ENCODE measurements at places on chromosomes 2 and 18.
A peak's percentile ranks its signal among the peaks of the same experiment; 100 is the strongest.

- no peak for DNase-seq
Observed at GRCh38 chr18:52747869-52748268, 407.9 kb downstream of the DCC start.

- DNase-seq: no peak
Observed at GRCh38 chr2:127721978-127722355, 20.7 kb downstream of the SFT2D3 start.

GRCh38 chr2:163716101-163716500, 19.7 kb downstream of the FIGN start:
- DNase-seq: no peak

DNA sequence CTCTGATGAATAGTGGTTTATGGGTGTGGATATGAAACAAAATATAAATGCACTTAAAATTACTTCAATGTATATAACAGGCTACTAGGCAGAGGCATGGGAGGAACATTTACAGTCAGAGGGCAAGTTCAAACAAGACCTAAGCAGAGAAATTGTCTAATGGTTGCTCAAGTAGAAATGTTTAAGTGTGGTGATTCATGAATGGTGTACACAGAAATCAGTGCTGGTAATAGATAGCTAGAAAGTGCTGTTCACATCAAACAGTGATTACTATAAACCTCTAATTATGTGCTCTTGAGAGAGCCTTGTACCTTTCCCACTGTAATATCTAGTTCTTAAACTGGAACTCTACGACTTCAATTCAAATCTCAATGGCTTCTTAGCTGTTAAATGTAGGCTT, 485.1 kb downstream of the NRXN1 start:
- DNase-seq: no peak

- no peak for DNase-seq
Observed at GRCh38 chr2:102522890-102523289, 49.9 kb downstream of the SLC9A4 start.

GRCh38 chr18:51153659-51154371, 43.7 kb downstream of the MEX3C start:
- DNase-seq: peak; percentile 57

DNA sequence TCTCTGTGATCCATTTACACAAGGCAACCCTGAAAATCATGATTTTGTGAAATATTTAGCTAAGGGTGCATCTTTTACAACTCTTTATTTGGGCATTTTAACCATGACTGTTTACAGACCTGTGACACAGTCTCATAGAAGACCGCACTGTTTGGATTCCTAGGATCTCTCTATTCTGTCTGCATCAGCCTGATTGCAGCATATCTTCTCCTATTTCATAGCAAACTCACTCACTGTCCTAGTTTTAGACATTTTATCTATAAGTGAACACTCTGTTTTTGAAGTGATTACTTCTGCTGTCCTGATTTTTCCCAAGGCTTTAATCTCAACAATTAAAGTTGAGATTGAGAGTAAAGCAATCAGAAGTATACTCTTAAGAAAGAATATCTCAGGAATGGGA, 56.2 kb downstream of the CAVIN2 start:
- DNase-seq: no peak

DNA sequence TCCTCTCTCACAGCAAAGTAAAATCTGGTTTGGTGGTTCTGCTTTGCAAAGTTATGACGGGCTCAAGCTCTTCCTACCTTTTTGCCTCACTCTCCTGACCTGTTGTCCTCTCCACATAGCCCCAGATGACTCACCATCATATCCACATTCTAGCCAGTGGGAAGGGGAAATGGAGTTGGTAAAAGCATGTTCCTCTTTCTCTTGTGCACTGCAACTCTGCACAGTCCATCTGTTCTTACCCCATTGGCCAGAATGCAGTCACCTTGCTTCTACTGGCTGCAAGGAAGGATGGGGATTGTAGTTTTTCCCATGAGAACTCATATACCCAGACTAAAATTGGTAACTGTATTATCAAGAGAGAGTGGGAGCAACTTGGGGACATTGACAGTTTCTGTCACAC, 50.4 kb upstream of the SMIM21 start:
- DNase-seq: no peak

DNA sequence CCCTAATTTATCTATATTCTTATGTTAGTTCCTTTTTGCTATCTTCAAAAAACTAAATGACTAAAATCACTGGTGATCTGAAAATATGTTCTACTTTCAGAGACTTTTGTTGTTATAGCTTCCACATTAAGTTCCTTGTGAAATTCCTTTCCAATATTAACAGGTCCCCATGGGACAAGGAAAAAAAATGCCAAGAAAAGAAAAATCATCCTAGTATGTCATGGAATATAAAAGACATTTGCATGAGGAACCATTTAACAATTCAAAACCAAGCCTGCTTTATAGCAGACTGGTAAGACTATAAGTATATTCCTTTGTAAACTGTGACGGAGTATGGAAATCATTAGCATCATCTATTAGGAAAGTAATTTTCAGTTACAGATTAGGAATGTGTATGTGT, 48.1 kb downstream of the COBLL1 start:
- no peak for DNase-seq

DNA sequence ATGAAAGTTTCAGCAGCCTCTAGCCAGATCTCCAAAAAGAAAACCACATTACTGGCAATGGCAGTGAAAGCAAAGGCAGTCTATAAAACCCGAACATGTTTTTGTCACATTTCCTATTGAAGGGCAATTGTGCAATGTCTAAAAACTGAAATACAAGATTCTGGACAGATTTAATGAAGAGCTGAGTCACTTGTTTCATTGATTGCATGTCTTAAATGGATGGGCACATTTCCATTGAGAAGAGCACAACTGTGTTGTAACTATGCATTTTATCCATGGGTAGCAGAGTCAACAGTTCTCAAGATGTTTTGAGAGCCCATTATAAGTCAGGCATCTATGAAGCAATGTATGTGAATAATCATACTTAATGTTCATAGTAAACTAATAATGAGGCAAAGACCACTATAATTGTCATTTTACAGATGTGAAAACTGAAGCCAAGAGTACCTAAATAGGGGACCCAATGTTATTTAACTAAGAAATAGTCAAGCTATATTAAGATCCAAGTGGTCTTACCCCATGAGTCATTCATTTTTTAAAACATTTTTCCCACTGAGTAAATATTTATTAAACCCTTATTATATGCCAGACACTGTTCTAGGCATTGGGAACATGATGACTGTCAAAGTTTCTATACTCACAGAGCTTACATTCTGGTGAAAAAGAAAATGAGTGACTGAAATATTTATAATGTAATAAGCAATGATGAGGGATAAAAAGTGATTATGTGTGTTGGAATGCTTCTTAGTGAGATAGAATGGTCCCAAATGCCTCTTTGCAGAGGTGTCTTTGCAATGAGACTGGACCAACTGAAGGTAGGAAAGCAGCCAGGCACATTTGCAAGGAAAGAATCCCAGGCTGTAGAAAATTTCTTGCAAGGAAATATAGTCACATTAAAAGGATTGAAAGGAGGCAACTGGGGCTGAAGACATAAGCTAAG, 818.9 kb upstream of the ACVR2A start:
- DNase-seq: no peak

DNA sequence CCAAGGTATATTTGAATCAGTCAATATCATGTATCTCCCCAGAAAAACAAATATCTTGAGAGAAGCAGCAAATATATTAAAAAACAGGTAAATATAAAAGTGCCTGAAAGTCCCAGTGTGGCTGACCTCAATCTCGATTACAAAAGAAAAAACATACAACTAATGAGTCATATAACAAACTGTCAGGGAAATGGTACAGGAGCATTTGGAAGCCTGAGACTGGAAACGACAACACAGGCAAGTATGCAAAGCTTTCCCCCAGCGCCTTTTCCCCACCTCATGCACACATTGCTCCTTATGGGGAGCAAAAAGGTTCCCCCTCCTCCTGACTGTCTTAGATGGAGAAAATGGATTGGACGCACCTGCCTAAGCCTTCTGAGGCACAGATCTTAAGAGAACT, 230.7 kb downstream of the TMX3 start:
- DNase-seq: no peak

- DNase-seq: no peak
Observed at GRCh38 chr2:166158546-166158945, 30.7 kb upstream of the SCN1A start.

- no peak for DNase-seq
Observed at GRCh38 chr2:228819701-228820100, 451.4 kb downstream of the PID1 start.

DNA sequence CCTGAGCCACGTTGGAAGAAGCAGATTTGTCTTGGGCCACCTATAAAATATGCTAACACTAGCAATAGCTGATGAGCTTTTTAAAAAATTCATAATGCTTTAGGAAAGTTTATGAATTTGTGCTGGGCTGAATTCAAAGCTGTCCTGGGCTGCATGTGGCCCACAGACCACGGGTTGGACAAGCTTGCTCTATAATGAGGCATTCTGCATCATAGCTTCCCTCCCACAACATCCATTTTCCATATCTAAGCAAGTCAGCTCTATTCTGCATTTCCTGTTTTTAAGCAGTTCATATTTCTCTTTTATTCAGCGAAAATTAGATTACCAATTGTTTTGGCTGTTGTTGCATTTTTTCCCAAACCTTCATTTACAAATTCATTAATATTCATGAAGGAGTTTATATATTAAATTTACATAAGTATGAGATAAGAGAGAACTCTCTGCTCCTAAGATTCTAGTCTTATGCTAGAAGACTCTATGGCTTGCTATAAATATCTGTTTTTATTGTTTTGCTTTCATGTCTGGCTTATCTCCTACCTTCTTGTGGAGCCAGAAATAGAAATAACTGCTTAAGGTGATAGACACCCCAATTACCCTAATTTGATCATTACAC, 114.5 kb upstream of the HNRNPA3 start:
- no peak for DNase-seq

DNA sequence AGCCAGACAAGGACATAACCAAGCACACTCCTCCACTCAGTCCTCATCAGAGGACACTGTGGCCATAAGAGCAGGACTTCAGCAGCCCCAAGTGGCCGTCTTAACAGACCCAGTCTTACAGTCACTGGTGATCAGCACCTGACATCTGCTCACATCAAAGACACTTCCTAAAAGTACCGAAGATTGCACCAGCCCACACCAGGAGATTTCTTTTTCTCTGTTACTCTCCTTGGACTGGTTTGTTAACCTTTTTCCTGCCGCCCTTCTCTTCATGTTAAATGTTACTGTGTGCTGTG, 44.1 kb downstream of the MRPS5 start:
- peak; percentile 16 for DNase-seq

DNA sequence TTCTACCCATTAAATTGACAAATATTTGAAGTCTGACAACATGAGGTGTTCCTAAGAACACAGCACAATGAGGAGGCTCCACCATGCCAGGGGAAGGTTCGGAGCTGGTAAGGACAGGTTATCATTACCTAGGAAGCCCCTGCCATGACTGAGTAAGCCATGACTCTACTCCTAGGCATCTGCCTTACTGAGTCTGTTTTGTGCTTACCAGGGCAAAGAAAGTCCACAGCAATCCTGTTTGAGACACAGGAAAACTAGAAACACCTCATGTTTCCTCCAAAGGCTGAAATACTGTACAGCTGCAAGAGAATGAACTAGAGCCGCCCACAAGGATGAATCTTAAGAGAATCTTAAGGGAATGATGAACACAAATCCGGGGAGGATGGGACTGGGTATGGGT, 11.6 kb downstream of the TGFBRAP1 start:
- no peak for DNase-seq

- DNase-seq: no peak
Observed at GRCh38 chr18:48908916-48909315, 41.8 kb downstream of the SMAD7 start.

DNA sequence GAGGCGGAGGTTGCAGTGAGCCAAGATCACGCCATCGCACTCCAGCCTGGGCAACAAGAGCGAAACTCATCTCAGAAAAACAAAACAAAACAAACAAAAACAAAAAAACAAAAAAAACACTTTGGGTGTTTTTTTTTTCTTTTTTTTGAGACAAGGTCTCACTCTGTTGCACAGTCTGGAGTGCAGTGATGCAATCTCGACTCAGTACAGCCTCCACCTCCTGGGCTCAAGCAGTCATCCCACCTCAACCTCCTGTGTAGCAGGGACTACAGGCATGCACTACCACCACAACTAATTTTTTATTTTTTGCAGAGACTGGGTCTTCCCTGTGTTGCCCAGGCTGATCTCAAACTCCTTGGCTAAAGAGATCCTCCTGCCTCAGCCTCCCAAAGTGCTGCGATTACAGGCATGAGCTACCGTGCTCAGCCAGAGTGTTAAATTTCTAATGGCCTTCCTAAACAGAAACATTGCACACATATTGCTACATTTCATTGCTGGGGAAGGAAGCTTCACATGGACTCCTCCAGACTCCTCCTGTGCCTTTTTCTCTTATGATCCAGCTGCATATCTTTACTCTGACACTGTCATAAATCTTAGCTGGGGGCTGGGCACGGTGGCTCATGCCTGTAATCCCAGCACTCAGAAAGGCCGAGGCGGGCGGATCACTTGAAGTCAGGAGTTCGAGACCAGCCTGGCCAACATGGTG, 19.7 kb downstream of the STARD7 start:
- no peak for DNase-seq

- no peak for DNase-seq
Observed at GRCh38 chr18:56475250-56475649, 163.1 kb downstream of the TXNL1 start.

- DNase-seq: no peak
Observed at GRCh38 chr18:42828881-42829280, 286.6 kb downstream of the RIT2 start.

GRCh38 chr2:168850846-168851245, 39.4 kb downstream of the SPC25 start:
- no peak for DNase-seq

DNA sequence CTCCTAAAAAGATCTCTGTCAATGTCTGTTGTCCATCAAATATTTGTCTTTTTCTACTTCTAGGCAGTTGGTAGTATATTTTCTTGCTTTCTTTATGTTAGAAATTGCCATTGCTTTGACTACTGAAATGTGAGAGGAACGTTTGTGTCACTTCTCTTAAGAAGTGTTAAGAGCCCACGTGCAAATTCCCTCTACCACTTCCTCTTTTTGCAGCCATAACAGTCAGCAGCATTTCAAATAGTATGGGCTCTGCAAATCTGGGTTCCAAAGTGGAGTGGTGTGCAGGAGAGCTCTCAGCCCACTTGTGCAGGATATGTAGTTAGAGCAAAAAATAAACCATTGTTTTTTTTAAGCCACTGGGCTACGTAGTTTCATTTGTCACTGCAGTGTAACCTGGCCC, 314.0 kb downstream of the MEIS1 start:
- DNase-seq: no peak

DNA sequence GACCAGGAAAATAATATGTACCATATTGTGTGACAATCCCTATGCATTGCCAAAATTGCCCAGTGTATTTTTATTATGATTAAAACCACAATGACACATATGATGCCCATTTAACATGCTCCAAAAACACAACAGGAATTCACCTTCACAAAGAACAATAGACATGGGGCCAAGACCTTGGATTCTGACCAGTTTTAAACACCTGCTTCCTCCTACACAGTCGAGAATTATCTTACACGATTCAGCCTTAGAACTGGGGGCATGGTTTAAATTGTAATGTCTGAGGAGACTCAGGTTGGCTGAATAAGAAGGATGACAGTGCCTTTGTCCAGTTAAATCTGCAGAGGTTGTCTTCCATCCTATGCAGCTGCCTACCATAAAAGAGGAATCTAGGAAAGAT, 212.7 kb downstream of the PLCL1 start:
- DNase-seq: no peak

- DNase-seq: no peak
Observed at GRCh38 chr18:23835091-23835490, 145.8 kb downstream of the LAMA3 start.

GRCh38 chr2:151560289-151560688, 150.6 kb downstream of the RIF1 start:
- no peak for DNase-seq

GRCh38 chr18:74834424-74835309, 237.0 kb downstream of the ZNF407 start:
- DNase-seq: no peak
